CD4-positive, alpha-beta T cell (primary cell): ENCODE measurements at places on chromosomes 2 and 18. TPM values are rescaled to one million over a fixed set of nuclear protein-coding genes. Genes with fewer than 3 reads are reported as not detected.

DNA sequence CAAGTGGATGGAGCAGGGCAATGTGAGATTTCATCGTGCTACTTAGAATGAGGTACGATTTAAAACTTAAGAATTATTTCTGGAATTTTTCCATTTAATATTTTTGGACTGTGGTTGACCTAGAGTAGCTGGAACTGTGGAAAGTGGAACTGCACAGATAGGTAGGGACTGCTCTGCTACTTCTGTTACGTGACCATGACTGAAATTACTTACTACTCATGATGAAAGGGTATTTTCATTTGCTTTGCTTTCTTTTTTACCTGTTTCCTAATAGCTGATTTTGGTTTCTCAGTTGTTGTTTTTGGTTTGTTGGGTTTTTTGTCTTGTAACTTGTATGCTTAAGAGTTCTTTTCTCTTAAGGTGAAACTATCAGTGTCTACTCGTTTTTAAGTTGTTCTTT, 11.4 kb downstream of the UBE2E3 start:
- no peaks in the 10 kb centered on the region for H3K27me3 ChIP-seq
- no peak overlapping the region for H3K27ac ChIP-seq
- H3K36me3 ChIP-seq: peaks cover 5% of the 10 kb centered on the region
- no peak overlapping the region for H3K4me3 ChIP-seq

- no peak overlapping the region for H3K4me3 ChIP-seq
- peaks cover 3% of the 10 kb centered on the region for H3K27me3 ChIP-seq
- H3K36me3 ChIP-seq: no peaks in the 10 kb centered on the region
- no peaks in the 10 kb centered on the region for H3K4me1 ChIP-seq
- no peak for DNase-seq
These were observed 181.0 kb downstream of the PDE11A start for GRCh38 chr2:177891533-177891932.

DNA sequence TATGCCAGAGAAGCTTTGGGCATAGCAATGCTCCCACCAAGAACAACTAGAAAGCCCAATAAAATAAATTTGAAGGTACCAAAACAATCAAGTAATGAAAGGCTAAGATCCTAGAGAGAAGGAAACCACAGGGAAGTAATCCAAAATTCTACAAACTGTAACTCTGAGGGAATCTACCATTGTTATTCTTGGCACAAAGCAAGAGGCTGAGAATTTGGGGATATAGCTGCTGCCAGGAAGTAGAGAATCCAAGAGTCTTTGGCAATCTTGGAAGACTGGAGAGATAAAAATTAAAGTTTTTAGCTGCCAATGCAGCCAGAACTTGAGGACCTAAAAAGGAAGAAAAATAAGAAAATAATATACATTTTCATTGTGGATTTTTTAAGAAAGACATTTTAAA, 68.5 kb downstream of the PIGN start:
- no peaks in the 10 kb centered on the region for H3K36me3 ChIP-seq
- no peaks in the 10 kb centered on the region for H3K4me1 ChIP-seq
- DNase-seq: no peak
- H3K27ac ChIP-seq: no peak overlapping the region
- no peak overlapping the region for H3K4me3 ChIP-seq

Gene ERBB4
- total RNA-seq: not detected

DNA sequence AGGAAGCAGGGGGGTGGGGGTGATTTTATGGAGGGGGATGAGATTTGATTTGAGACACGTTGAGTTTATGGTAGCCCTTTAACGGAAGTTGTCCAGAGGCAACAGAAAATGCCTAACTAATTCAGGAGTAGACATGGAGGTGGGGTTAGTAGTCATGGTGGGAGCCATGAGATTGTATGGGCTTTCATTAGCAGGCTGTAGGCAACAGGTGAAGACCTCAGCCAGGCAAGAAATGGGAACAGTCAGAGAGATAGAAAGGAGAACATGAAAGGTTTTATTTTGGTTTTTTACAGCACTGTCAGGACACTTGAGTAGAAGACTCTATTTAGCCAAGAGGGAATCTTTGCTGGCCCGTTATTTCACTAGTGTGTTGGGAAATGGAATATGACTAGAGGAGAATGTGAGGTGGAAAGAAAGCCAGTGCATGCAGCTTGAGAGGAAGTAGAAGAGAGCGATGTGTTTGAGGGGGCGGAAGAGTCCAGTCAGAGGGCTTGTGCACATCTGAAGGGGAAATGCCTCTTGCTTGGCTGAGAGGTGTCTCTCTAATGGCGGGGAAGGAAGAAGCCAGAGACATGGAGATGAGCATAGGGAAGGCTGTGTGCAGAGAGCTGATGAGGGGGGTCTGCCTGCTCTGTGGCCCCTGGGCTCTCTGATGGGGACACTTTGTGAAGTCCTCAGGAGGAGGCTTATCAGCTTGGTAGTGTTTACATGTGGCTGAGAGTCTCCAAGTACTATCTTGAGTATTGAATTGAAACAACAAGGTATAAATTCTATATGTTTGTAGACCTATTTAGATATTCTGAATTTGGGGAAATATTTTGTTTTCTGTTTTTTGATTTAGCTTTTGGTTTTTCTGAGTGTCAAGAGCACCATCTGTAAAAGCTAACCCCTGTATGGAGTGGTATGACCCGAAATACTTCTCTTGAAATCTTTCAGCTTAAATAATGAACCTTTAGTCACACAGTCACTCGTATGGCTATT, 66.9 kb upstream of the ITM2C start:
- peaks cover 39% of the 10 kb centered on the region for H3K4me1 ChIP-seq
- no peak for DNase-seq
- H3K27me3 ChIP-seq: no peaks in the 10 kb centered on the region
- H3K27ac ChIP-seq: no peak overlapping the region
- peaks cover 42% of the 10 kb centered on the region for H3K36me3 ChIP-seq
- no peak overlapping the region for H3K4me3 ChIP-seq

- no peaks in the 10 kb centered on the region for H3K27me3 ChIP-seq
- no peaks in the 10 kb centered on the region for H3K36me3 ChIP-seq
- H3K27ac ChIP-seq: no peak overlapping the region
- no peak overlapping the region for H3K4me3 ChIP-seq
- H3K4me1 ChIP-seq: no peaks in the 10 kb centered on the region
These were observed 79.0 kb upstream of the ACAA2 start for GRCh38 chr18:49892148-49892924.

GRCh38 chr2:156538083-156538504, 101.9 kb downstream of the GPD2 start:
- no peak for DNase-seq
- H3K27ac ChIP-seq: no peak overlapping the region
- H3K4me3 ChIP-seq: no peak overlapping the region
- no peaks in the 10 kb centered on the region for H3K27me3 ChIP-seq

GRCh38 chr2:45380131-45380836, 230.8 kb downstream of the SRBD1 start:
- no peaks in the 10 kb centered on the region for H3K4me1 ChIP-seq
- DNase-seq: no peak
- no peaks in the 10 kb centered on the region for H3K36me3 ChIP-seq
- H3K27ac ChIP-seq: no peak overlapping the region
- no peak overlapping the region for H3K4me3 ChIP-seq

Gene NBEAL1
- total RNA-seq: 11.2 TPM

Gene COLEC11
- total RNA-seq: 0.47 TPM

Gene NAPG
- 25.9 TPM for total RNA-seq

DNA sequence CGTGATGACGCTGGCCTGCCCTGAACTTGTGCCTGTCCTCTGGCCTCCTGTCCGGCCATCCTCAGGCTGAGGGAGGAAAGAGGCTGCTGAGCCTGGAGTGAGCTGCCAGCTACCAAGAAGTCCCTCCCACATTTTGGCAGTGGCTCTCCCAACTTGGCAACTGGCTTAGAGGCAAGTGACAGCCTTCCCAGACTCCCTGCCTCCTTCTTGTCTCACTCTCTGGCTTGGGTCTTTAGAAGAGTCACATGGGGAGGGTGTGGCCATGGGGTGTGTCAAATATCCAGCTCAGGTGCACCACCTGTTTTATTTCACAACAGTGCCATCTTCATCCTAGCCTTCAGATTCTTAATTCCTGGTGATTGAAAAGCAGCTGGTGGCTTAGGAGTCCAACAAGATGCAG, 222.9 kb downstream of the PRKCE start:
- H3K4me1 ChIP-seq: no peaks in the 10 kb centered on the region
- H3K36me3 ChIP-seq: no peaks in the 10 kb centered on the region
- H3K4me3 ChIP-seq: no peak overlapping the region

DNA sequence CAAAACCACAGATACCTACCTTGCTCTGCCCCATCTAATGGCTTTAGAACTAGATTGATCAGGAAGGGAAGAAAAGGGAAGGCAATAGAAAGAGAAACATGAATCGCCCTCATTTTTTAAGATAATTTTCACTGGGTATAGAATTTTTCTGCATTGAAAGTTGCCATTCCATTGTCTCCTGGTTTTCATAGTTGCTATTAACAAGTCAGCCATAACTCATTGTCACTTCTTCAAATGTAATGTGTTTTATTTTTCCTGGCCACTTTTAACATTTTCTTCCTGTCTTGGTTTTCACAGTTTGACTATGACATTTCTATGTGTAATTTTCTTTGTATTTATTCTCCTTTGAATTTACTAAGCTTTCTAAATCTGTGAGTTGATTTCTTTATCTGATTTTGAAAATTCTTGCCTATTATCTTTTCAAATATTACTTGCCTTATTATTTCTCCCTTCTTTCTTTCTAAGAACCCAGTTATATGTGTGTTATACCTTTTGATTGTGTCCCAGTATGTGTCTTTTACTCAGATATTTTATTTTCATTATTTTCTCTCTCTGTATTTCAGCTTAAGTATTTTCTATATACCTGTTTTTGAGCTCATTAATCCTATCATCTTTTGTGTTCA, 85.5 kb upstream of the GLI2 start:
- no peak for DNase-seq
- H3K27ac ChIP-seq: no peak overlapping the region
- H3K27me3 ChIP-seq: peaks cover 10% of the 10 kb centered on the region
- H3K4me3 ChIP-seq: no peak overlapping the region
- no peaks in the 10 kb centered on the region for H3K36me3 ChIP-seq

Gene RNF125
- 107 TPM for total RNA-seq

GRCh38 chr2:200050921-200051610, 95.7 kb downstream of the MAIP1 start:
- H3K27ac ChIP-seq: no peak overlapping the region
- H3K36me3 ChIP-seq: no peaks in the 10 kb centered on the region
- no peak overlapping the region for H3K4me3 ChIP-seq
- no peak for DNase-seq

DNA sequence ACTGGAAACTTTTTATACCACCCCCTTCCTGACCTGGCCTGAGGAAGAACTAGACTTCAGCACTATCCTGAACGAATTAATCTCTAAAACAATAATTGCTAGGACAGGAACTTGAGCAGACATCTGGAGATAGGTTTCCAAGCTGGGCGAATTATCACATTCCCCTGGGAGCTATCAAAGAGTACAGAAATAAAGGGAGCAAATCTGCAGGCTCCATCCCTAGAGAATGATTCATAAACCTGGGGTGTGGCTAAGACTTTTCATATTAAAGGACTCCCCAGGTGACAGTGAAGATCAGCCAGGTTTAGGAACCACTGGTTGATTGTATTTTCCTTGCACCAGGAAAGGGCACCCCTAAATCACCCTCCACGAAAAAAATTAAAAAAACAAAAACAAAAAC, 105.6 kb upstream of the NOL4 start:
- no peaks in the 10 kb centered on the region for H3K36me3 ChIP-seq
- H3K4me3 ChIP-seq: no peak overlapping the region
- H3K27ac ChIP-seq: no peak overlapping the region
- DNase-seq: no peak
- no peaks in the 10 kb centered on the region for H3K27me3 ChIP-seq
- no peaks in the 10 kb centered on the region for H3K4me1 ChIP-seq

DNA sequence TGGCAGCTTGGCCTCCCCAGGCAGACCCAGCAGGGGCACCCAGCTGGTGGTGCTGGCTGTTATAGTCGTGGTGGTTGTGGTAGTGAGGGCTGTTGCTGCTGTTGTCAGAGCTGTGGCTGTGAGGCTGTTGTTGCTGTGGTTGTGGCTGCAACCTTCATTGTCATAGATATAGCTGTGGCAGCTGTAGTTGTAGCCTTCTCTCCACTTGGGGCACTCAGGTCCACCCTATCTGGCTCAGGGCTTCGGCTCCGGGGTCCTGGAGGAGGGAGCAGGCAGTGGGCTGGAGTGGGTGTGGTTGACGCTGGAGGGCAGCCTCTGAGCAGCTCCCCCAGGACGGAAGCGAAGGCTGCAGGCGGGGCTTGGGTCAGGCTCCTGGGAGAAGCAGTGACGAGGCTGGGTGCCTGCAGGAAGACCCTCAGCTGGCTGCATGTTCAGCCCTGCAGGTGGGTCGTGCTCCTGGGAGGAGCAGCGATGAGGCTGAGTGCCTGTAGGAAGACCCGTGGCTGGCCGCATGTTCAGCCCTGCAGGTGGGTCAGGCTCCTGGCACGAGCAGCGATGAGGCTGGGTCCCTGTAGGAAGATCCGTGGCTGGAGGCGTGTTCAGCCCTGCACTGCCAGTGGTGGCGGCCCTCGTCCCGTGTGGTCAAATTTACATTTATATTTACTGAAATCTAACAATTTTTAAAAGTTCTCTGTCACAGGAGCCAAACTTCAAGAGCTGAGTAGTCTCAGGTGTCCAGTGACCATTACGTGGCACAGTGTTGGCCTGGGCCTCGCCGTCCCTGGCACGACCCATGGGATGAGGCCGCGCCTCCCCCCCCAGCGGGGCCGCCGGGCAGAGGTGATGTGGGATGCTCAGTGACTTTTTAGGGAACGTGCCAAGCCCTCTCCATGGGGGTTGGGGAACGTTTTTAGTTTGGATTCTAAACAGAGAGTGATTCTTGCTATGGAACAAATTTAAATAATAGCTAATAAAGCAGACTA, 79.2 kb upstream of the PXDN start:
- no peaks in the 10 kb centered on the region for H3K4me1 ChIP-seq
- H3K36me3 ChIP-seq: no peaks in the 10 kb centered on the region
- DNase-seq: no peak
- H3K27me3 ChIP-seq: no peaks in the 10 kb centered on the region
- H3K4me3 ChIP-seq: no peak overlapping the region

Gene D2HGDH
- total RNA-seq: 30.6 TPM

GRCh38 chr2:13508671-13509070, 791.9 kb downstream of the TRIB2 start:
- H3K27me3 ChIP-seq: no peaks in the 10 kb centered on the region
- DNase-seq: no peak
- no peaks in the 10 kb centered on the region for H3K4me1 ChIP-seq
- no peaks in the 10 kb centered on the region for H3K36me3 ChIP-seq

Gene LIMS3
- not detected for total RNA-seq

Gene TUBB8B
- not detected for total RNA-seq

Gene CCBE1
- not detected for total RNA-seq

DNA sequence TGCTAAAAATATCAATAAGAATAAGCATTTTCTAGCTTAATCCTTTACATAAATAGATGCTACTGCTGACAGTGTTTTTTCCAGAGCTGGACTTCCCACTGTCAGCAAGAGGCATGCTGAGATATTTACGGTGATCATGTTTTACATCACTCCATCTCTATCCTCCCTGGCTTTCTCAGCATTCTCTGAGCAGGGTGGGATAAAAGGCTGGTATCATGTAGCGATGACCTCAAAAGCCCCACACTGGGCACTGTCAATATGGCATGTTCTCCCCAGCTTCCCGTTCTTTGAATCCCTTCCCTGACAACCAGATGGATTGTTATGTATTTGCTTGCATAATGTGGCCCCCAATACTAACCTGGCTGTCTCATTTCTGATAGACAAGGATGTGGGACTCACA, 83.2 kb upstream of the EPHA4 start:
- H3K4me1 ChIP-seq: no peaks in the 10 kb centered on the region
- no peak for DNase-seq
- no peaks in the 10 kb centered on the region for H3K36me3 ChIP-seq
- peaks cover 5% of the 10 kb centered on the region for H3K27me3 ChIP-seq
